Hepatocyte (in vitro differentiated cells): ENCODE measurements at places on chromosomes 6 and 20. TPM values are rescaled to one million over a fixed set of nuclear protein-coding genes. Genes with fewer than 3 reads are reported as not detected.

DNA sequence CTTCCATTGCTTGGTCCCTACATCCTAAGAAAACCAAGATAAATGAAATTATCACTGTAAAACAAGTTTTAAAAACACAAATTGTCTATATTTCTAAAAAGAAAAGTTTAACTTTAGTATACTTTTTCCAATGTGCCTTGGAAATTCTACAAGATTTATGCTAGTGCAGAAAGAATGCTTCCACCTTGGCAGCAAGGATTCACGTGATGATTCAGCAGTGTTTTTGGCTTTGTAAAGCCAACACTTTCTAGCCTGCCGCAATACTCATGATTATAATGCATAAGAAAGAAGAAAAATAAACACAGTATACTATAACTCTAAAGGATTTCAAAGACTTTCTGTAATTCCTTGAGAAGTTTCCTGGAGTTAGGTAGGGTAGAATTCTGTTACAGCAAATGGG, 442.7 kb downstream of the TENT5A start:
- H3K27me3 ChIP-seq, result no peaks in the 10 kb centered on the region
- no peak overlapping the region for H3K27ac ChIP-seq
- no peak for DNase-seq
- H3K4me3 ChIP-seq, result no peak overlapping the region

DNA sequence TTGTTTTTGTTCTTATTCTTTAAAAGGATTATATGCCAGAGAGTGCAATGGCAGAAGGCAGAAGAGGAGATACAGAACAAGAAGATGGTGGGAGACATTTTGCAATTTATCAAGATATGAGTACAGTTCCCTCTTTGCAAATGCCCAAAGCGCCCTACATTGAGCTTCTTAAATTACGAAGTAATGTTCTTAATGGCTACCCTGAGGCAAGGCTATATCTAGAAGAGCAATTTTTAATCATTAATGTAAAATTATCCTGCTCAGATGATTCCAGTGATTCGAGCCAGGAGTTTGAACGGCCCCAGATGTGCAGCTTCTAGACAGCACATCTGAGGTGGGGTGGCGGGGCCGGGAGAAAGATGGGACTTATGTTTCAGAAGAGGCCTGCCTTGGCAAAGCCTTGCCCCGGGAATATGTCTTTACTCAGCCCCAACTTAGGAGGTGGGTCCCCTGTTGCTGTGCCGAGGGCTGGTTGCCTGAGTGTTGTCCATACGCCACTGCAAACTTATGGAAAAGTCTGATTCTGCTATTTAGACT, 84.9 kb upstream of the MLN start:
- no peak overlapping the region for H3K27ac ChIP-seq
- no peak overlapping the region for H3K4me3 ChIP-seq
- peaks cover 27% of the 10 kb centered on the region for H3K4me1 ChIP-seq
- H3K27me3 ChIP-seq, result peaks cover 12% of the 10 kb centered on the region
- no peaks in the 10 kb centered on the region for H3K36me3 ChIP-seq

DNA sequence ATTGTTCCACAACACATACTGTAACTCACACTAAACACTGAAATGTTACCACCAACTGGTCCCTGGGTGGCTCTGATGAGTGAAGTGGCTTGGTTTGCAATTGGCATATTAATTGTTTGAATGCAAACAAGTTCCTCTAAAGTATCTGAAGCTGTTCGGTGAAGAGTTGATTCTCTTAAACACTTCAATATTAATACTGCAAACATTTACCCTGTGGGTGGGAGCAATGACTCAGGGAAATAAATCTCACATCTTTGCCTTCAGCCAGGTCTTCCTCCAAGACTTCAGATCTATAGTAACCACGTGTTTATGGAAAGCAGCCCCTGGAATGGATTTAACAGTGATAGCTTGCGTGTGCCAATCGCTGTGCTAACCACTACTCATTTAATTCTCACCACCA, 176.0 kb downstream of the MAFB start:
- H3K27ac ChIP-seq, result no peak overlapping the region
- no peaks in the 10 kb centered on the region for H3K27me3 ChIP-seq
- no peaks in the 10 kb centered on the region for H3K4me1 ChIP-seq
- no peak overlapping the region for H3K4me3 ChIP-seq
- H3K36me3 ChIP-seq, result no peaks in the 10 kb centered on the region
- DNase-seq, result no peak

DNA sequence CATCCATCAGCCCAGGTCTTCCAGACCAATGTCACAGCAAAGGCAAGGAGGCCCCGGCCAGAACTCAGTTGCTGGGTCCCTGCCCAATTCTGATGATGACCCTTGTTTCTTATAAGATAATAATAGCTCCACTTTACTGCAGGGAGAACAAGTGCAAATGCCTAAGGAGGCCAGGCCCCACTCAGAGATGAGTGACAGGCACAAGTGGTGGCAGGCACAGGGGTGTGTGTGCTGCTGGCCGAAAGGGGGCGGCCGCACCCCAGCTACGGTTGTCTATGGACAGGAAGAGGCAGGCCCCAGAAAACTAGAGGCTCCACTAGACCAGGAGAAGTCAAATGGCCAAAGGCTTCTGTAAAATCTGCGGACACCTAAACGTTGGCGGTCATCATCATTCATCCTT, 28.6 kb downstream of the GNAS-AS1 start:
- no peaks in the 10 kb centered on the region for H3K36me3 ChIP-seq
- no peak overlapping the region for H3K4me3 ChIP-seq
- no peak overlapping the region for H3K27ac ChIP-seq

- no peaks in the 10 kb centered on the region for H3K27me3 ChIP-seq
- H3K4me1 ChIP-seq, result no peaks in the 10 kb centered on the region
These were observed 626.0 kb downstream of the RNF144B start for GRCh38 chr6:19013026-19013705.

Gene BPIFA1
- total RNA-seq, result not detected in 2 replicates

Gene SLC26A8
- 0.48 TPM in 1 of 2 replicates, not detected in the other for total RNA-seq

Gene SIGLEC1
- total RNA-seq, result 0.16 and 0.23 TPM in 2 replicates
